ENCODE measurements at places on chromosomes 16 and 17.

- peak; percentile 8 for DNase-seq
Measured at GRCh38 chr17:30519707-30520106, 42.5 kb downstream of the GOSR1 start.

DNA sequence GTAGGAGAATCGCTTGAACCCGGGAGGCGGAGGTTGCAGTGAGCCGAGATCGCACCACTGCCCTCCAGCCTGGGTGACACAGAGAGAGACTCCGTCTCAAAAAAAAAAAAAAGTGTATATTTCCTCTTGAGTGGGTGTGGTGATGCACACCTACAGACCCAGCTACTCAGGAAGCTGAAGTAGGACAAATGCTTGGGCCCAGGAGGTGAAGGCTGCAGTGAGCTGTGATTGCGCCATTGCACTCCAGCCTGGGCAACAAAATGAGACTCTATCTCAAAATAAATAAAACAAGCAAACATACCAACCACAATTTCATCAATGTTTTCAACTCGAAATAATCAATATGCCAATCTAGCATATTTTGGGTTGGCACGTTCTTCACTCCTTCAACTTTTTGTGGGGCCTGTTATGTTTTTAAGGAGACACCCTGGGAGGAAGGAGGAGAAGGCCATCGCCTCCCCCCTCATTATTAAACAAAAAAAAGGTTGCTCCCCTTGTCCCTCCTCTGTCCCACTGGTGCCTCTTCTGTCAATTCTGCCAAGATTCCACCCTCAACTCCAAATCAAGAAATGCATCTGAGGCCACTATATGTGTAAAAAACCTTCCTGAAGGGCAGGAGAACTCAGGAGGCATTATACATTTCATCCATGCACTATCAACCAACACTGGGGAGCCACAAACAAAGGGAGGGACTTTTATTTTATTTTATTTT is 52.4 kb upstream of the ATF7IP2 start:
- DNase-seq = no peak

- no peak for DNase-seq
Measured at GRCh38 chr17:1119924-1120323, 59.9 kb downstream of the ABR start.

DNA sequence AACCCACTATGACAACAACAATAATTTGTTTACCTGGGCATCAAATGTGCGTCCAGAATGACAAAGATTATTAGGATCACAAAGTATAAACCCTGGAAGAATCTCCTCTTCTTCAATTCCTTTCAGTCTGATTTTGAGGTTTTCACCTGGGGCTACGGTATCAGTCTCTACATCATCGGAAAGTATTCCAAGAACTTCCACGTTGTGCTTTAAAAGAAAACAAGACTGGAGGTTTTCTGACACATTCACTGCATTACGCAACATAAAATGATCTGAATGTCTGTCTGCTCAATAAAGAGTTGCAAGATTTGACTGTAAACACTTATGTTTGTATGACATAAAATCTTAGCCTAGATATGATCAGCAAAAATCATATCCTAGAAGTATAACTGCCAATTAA is 26.0 kb upstream of the RSL1D1 start:
- DNase-seq = no peak

DNA sequence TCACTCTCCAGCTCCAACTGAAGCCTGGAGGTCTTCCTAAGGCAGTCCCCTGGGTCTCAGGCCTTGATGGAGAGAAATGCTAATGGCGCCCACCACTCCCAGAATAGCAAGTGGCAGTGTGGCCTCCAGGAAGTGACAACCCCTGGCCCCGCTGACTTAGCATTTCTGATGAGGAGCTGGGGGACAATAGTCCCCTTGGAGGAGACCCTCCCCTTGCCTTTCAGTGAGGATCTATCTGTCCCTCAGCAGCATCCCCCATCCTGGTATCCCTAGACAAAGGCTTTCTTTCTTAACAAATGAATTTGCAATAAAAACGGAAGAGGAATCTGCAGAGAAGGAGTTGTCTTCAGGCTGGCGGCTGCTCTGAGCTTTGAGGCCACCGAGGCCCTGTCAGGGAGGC is 68.8 kb downstream of the LITAF start:
- DNase-seq = no peak

DNA sequence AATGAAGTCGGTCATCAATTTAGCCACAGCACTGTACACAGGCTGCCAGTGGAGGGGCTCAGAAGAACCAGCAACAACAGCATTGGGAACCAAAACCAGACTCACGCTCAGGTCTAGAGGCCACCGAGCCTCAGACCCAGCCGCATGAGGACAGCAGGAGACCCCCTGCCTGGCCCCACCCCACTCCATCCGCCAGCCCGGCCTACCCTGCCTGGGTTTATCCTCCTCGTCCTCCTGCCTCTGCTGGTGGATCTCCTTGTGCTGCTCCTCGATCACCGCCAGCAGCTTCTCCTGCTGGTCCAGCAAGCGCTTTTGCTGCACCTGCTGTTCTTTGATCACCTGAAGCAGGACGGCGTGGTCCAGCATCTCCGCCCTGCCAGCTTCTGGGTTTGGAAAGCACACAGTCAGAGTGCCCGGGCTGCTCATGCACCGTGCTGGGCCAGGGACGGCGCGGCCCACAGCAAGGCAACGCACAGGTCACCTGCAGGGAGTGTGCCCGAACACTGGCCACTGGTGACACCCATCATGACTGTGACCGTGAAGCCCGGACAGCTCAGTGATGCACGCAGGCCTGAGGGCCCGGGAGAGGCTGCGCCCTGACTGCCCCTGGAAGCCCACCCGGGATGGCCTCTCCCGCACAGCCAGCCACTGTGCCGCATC is 7.7 kb downstream of the NDUFAF8 start:
- no peak for DNase-seq

DNA sequence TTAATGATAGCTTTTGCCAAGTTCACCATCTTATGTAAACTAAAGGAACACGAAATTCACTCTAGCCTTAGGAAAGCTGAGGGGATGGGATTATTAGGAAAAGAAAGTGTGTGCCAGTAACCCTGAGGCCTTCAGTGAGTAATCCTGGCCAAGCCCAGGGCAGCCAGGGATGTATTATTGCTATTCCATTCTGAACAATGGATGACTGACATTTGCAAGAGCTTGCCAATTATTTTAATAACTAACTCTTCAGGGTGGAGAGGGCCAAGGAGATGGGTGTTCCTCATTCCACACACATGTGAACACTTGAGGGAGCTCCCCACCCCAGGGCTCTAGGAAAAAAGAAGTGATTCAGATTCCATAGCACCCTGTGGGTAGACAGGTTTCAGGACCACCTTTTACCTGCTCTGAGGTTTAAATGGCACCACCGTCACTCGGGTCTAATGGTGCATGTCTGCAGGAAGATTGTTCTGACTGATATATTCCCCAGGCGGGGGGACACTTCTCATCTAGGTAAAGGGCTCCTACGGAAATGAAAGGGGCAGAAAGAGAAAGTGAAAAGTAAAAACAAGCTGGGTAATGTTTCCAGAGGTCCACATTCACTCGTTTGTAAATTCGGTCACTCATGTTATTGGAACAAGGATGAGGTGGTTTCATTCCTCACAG is 41.5 kb downstream of the TK2 start:
- no peak for DNase-seq

DNA sequence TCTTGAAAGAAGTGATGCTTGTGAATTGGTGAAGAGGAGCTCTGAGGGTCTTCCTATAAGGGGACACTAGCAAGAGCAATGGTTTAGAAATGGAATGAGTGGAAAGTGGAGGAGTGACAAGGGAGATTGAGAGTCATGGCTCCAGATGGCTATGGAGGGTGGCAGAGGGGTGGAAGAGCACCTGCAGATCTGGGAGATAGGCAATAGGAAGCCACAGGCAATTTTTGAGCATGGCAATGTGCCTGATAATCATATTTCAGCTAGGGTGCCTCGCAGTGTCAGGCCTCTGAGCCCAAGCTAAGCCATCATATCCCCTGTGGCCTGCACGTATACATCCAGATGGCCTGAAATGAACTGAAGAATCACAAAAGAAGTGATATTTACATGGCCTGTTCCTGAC is 21.5 kb downstream of the RGS9 start:
- DNase-seq = no peak

DNA sequence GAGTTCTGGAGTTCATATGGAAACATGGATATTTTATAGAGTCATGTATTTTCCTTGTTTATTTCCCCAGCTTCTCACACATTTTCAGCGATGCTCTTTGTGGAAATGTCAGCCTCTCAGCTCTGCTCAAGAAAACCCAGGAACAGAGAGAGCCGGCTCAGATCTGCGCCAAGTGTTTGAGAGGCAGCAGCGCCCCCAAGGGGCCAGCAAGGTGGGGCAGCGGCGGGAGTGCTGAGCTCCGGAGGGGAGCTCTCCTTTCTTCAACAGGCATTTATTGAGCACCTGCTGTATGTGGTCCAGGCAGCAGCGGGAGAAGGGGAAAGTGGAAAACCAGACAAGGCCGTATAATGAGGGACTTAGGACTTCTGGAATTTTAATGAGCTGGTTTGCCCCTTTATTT is 421.1 kb upstream of the C16orf82 start:
- DNase-seq = peak; percentile 71

GRCh38 chr17:50668025-50668837 is 33.5 kb downstream of the ABCC3 start:
- peak; percentile 53 for DNase-seq

GRCh38 chr17:4733073-4733531 is 1.9 kb downstream of the MED11 start:
- no peak for DNase-seq

GRCh38 chr16:69818891-69819545 is 56.9 kb downstream of the WWP2 start:
- peak; percentile 66 for DNase-seq

DNA sequence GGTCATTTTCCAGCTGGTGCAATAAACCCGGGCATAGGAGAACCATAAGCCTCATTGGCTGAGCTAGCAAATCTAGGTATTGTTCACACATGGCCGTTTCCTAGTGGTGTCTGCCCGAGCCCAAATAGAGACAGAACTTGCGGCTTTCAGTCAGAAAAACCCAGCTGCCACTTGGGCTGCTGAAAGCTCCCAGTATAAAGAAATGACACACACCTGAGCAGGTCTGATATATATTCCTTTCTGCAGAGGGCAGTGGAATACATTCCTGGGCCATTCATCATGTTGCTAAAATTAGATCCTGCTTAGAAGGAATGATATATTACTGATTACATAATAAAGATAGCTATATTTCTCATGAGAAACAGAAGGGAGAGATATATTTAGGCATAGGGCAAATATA is 83.9 kb upstream of the IRX5 start:
- DNase-seq = peak; percentile 4

DNA sequence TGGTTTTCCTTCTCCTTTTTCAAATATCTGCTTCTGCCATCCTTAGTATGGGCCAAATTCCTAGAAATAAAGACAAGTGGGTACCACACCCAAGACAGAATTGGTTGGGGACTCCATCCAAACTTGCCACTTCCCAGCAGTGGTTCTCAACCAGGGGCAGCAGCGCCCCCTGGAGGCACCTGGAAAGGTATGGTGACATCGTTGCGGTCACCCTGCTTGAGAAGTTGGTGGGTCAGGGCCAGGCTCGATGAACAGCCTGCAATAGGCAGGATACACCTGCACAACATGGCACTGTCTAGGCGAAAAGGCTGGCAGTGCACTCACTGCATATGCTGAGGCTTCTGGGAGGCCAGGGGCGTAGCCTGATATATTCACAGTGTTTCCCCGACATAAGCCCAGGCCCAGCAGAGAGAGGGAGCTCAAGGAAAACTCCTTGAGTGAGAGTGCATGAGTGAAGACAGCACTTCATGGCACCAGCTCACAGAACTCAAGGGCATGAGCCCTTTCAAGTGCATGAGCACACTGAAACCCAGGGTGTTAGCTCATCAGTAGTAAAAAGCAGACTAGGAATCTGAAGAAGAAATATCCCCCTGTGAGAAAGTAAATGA is 57.7 kb downstream of the CMC2 start:
- peak; percentile 75 for DNase-seq

DNA sequence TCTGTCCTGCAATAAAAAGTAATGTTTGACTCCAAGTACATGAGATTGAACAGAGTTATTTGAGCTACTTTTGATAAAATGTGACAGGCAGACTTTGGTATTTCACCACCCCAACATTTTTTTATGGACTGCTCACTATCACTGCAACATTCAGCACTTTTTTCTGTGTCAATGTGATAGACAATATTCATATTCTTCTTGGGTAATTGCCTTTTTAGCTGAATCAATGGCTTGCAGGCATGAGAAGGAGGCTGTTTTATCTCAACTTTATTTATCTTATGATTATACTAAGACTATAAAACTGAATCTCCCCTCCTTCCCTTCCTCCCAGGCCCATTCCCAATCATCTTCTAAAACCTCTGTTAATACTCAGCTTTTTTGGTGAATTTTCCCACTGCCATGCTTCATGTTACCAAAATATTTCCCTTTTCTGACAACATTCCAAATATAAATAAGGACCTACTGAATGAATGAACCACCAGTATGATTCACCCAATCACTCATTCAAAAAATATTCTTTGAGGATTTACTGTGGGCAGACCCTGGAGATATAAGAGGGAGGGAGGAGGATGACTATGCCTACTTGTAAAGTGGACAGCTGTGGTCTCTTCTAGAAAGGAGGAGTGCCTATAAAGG is 67.6 kb downstream of the CDH13 start:
- no peak for DNase-seq

DNA sequence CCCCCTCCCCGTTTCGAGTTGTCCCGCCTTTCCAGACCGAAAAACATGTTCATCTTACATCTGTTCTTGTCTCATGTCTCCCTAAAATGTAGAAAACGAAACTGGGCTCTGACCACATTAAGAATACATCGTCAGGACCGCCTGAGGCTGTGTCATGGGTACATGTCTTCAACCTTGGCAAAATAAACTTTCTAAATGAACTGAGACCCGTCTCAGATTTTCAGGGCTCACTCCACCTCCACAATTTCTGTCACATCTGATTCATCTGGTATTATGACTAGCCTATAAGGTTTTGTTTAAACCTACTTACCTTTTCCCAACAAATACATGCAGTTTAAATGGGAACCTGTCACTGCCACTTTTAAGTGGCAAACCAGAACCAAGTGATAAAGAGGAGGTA is 621 bp downstream of the SDR42E1 start:
- no peak for DNase-seq

DNA sequence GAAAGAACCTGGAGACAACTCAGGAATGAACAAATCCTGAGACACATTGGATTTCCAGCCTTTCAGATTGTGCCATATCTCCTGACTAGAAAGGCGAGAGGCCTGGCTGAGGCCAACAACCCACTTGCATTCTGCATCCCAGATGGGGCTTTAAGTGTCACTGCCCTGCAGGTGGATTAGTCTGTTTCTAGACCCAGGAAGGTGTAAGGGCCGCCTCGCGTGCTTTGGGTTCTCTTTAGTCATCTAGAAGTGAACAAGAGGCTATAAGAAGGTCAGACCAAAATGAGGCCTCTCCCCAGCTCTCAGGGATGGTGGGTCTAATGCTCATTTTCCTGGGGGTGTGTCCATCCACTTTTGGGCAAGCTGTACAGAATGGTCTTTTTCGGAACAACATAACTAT is 4.9 kb downstream of the SAP30BP start:
- no peak for DNase-seq

- no peak for DNase-seq
Measured at GRCh38 chr16:5895976-5896375, 798.4 kb upstream of the EEF2KMT start.

DNA sequence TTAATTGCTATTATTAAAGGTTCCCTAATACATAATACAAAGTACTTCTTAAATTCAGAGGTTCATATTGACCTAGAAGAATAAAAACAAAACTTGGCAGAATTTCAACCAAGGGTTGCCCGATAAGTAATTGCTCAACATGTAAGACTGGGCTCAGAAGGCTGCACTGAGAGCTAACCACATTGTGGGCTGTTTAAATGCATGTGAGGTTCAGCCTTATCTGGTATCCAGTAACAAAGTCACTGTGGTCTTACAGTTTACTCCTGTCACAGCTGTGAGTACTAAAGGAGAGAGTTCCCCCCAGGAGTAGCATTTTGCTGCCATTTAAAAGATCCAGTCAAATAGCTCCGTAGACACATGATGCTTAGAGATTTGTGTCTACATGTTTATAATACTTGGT is 1.6 kb upstream of the DHRS11 start:
- no peak for DNase-seq
